ENCODE measurements at places on chromosomes 7 and 10. TPM values are rescaled to one million over a fixed set of nuclear protein-coding genes. Genes with fewer than 3 reads are reported as not detected.

The AOAH gene
- total RNA-seq: 4.5 TPM

The FBXO24 gene
- 0.86 TPM for total RNA-seq

The VSTM4 gene
- total RNA-seq: not detected

The CTNNA3 gene
- total RNA-seq: 0.24 TPM

The GIMAP5 gene
- total RNA-seq: 149 TPM

The CPA2 gene
- total RNA-seq: not detected

The SCART1 gene
- 3.3 TPM for total RNA-seq

The NCF1 gene
- 5.2 TPM for total RNA-seq

The PRKCQ gene
- total RNA-seq: 66.1 TPM

The CFAP58 gene
- total RNA-seq: 0.13 TPM

The FLNC gene
- not detected for total RNA-seq

The VWDE gene
- total RNA-seq: 3.1 TPM

The ADRA2A gene
- total RNA-seq: not detected

The MRLN gene
- not detected for total RNA-seq

The C7orf57 gene
- not detected for total RNA-seq

The ADARB2 gene
- total RNA-seq: 4.4 TPM

The SLC13A1 gene
- not detected for total RNA-seq

The RBP3 gene
- not detected for total RNA-seq

The TMEM270 gene
- not detected for total RNA-seq

The TMEM229A gene
- not detected for total RNA-seq

The RNF148 gene
- total RNA-seq: not detected

The TEX47 gene
- not detected for total RNA-seq

The CCAR1 gene
- total RNA-seq: 82.4 TPM

The PARG gene
- total RNA-seq: 30.1 TPM

The FAM25C gene
- total RNA-seq: not detected

The DRGX gene
- not detected for total RNA-seq

The CHAT gene
- not detected for total RNA-seq

The GNAT3 gene
- total RNA-seq: not detected

The VIPR2 gene
- total RNA-seq: 0.24 TPM

The ASB15 gene
- total RNA-seq: not detected

The JAZF1 gene
- 5.1 TPM for total RNA-seq

The TRIM73 gene
- 10.1 TPM for total RNA-seq

The C10orf105 gene
- total RNA-seq: 0.50 TPM

The SEMA4G gene
- 2.0 TPM for total RNA-seq

The CYP2C8 gene
- total RNA-seq: not detected

The GPR26 gene
- total RNA-seq: not detected

The SUN3 gene
- 0.98 TPM for total RNA-seq

The FGF8 gene
- not detected for total RNA-seq

The PTPN20 gene
- 0.68 TPM for total RNA-seq

The OR13A1 gene
- not detected for total RNA-seq

The RBM33 gene
- total RNA-seq: 93.5 TPM

The GDF2 gene
- total RNA-seq: not detected

The ANKRD2 gene
- total RNA-seq: not detected

The DNAH11 gene
- total RNA-seq: 3.0 TPM

The CCDC136 gene
- total RNA-seq: 4.3 TPM

The NPY4R gene
- not detected for total RNA-seq

The PALD1 gene
- total RNA-seq: 0.24 TPM

The PROSER2 gene
- total RNA-seq: 0.33 TPM

The AFAP1L2 gene
- 1.5 TPM for total RNA-seq

The SAP25 gene
- 41.5 TPM for total RNA-seq

Data from activated naive CD4-positive, alpha-beta T cell treated with anti-CD3 and anti-CD28 coated beads, Interleukin-2, amount 10 ng/mL, durations not matched to agents 5 hours and 36 hours (primary cell).